Suprapubic skin (tissue), 4 donors: ENCODE measurements at places on chromosomes 7 and 10.

- no peak for DNase-seq
These were observed 52.8 kb upstream of the EEPD1 start for GRCh38 chr7:36100226-36100625.

- DNase-seq, result no peak
These were observed 2.0 kb upstream of the ZNF398 start for GRCh38 chr7:149145031-149145845.

DNA sequence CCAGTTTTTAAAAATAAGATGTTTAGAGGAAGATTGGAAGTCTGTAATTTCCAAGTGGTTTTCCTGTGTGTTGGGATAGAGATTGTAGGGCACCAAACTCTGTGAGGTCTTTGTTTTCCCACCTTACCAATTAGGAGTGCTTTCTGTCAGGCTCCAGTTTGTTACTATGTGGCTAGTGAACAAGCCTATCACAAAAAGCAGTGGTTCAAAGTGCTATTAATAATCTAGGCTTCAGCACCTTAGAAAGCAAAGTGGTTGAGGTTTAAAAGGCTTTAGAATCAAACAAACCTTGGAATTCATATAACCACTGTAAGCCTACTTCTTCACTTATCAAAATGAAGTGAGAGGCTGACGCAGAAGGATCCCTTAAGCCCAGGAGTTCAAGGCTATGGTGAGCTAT, 11.1 kb upstream of the ANAPC16 start:
- no peak for DNase-seq

- DNase-seq, result no peak
These were observed 240.0 kb downstream of the ARHGAP21 start for GRCh38 chr10:24483701-24484100.

- no peak for DNase-seq
These were observed 141.2 kb upstream of the ABCB5 start for GRCh38 chr7:20474249-20474648.

- no peak for DNase-seq
These were observed 615.7 kb upstream of the NRP1 start for GRCh38 chr10:33950206-33950605.

- DNase-seq, result no peak
These were observed 253.6 kb upstream of the PHF14 start for GRCh38 chr7:10720042-10720441.

DNA sequence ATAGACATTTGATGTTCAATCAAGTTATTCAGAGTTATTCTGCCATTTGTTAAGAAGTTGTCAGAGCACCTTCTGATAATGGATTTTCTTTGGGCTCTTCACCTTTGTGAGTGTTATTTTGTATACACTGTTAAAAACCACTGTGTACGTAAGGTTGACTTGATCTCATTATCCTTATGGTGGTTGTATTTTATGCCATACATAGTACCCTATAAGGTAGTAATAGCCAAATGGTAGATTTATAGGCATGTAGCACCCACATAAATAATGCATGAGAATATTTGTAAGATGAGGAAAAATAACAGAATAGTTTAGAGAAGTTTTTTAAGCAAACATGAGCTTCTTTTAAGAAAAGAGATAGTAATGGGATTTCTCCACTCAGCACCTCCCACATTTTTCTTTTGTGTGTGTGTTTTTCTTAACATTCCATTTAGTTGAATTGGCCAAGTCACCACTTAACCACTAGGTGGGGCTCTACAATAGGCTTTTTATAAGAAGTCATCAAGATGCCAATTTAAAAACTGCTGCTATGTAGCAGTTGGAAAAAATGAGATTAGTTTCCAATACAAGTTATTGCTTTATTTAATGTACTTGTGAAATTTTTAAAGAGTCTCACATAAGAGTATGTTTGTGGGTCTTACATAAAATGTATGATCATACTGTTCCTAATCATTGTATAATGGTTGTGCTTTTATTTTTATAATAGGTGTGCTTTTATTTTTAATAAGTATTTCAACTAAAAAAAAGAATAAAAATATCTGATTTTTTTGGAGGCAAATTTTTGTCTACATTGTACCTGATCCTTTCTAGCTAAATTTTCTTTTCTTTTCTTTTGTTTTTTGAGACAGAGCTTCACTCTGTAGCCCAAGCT, 41.1 kb upstream of the STMP1 start:
- no peak for DNase-seq

DNA sequence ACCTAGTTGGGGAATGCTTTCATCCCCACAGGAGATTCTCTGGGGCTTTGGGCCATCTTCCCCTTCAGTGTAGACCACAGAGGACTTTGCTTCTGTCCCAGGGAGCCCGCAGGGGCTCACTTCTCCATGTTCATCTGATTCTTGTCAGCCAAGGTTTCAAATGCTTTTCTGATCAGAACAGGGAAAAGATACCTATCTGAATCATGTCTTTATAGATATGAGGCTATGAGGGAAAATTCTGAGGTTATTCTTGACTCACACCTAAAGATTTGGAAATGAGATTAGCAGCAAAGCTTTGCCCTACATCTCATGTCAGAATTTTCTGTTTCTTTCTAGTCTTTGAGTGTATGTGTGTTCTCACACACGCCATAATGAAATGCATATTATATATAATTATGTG, 53.3 kb downstream of the FIGNL1 start:
- no peak for DNase-seq

DNA sequence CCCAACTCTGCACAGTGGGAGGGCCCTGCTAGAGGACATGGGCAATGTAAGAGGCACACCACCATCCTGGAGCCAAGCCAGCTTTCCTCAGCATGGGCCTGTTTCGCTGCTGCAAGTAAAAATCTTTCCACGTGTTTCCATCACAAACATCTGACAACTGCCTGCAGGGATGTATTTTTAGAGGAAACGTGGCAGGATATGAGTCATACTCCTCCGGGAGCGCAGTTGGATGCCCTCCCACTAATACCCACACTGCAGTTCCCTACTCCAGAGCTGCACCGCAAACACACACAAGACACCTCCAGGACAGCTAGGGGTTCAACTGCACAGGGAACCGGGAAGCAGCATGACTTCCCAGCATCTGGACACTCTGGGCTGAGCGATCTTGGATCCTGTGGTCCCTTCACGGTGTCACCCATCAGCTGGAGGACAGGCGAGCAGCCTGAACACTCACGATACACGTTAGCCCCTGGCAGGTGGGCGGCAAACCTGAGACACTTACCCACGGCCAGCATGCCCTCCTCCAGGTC, 26.1 kb downstream of the PLAC9 start:
- no peak for DNase-seq

DNA sequence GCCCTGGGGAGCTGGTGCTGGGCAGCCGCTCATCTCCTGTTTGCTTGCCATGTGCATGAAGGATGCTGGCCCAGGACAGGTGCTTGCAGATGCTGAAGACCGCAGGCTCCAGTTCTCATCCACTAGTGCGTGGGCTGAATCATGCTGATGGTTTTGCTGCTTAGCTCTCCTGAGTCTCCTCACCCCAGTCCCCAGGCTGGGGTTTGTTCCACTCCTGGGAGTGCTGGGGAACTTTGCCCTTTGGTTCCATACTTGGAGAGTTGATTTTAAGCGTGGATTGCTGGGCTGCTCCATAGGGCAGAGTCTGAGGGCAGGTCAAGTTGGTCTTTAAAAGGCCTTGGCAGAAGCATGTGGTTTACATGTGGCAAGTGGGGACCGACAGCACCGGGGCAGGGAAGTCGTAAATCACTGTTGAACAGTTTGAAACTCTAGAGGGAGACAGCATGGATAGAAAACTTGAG, 9.1 kb downstream of the DYNC2I1 start:
- DNase-seq, result no peak
